ENCODE measurements at places on chromosomes 7 and 10.

DNA sequence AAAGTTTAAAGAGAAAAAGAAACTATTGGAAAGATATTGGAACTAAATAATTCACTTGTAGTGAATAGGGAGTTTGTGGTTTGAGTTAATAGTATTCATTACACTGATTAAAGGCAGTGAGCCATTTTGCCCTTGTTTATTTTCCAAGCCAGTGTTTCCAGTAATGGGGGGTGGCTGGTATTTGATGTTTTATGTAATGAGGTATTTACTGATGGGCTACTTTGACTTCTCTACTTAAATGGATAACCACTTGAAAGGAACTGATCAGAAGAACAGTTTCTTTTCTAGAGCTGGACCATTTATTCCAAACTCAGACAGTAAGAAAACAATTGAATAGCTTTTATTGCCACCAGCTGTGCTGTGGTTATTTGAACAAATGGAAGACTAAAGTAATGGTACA, 227.0 kb upstream of the HDAC9 start:
- no peak for DNase-seq

DNA sequence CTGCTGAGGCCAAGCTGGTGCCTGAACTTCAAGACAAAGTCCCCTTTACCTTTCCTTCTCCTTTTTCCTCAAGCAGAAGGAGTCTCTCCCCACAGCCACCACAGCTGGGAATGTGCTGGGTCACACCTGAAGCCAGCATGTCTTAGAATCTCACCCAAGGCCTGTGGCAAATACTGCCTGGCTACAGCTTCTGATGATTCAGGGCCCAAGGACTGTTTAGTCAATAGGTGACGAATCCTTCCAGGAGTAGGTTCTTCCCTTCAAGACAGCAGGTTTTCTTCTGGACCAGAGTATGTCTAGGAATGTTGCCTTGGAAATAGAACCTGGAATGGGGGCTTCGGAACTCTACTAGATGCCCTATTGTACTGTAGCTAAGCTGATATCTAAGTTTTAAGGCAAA, 374.6 kb downstream of the KIF20B start:
- DNase-seq, result no peak

DNA sequence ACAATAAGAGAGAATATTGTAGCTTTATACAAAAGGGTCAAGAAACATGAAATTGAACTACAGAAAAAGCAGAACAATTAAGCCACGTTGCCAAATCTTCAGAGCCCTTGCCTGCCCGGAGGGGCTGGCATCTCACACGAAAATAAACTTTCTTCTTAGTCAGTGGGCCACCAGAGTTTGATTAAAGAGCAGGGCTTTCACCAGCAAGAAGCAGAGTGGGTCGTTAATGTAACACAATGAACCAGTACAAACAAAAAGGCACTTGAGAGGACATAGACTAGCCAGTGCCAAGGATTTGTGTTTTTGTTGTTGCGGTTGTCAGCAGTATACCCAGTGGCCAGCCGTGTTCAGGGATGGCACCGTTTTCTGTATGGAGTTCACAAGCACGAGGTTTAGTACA, 155.4 kb downstream of the NRP1 start:
- DNase-seq, result no peak

- DNase-seq, result no peak
Measured at GRCh38 chr7:16634271-16634738, 11.2 kb downstream of the ANKMY2 start.

DNA sequence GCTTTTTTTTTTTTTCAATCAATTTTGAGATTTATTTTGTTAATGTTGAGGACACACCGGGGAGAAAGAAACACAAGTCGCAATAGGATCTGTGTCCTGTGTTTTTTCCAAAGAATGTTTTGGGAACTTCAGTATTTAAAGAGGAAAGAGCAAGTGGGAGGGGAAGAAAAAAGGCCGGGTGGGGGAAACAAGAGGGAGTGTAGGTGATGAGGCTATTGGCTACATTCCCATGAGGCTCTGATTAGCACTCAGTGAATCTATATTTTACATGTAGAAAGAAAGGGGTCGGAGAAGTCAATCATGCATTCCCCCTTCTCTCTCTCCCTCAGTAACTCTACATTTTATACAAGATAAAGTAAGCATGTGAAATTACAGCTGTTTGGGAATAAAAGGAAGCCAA, 4.1 kb downstream of the ZNF680 start:
- no peak for DNase-seq

GRCh38 chr10:5996696-5997095, 19.4 kb upstream of the IL15RA start:
- DNase-seq, result no peak

DNA sequence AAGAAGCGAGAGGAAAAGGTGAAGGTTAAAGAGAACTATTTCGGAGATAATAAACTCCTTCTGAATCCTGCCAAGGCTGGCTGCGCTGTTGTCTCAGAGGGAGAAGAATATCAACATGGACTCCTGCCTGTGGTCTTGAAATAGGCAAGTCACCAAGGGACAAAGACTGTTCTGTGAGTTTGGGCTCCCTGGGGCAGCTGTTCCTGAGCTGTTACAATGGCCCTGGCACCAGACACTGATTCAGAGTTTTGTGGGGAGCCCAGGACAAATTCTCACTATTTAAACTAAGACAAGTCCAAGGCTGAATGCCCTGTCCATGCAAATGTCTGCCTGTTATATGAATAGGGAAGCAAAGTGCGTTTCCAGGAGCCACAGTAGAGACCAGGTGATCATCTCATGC, 81.4 kb downstream of the PRPF18 start:
- no peak for DNase-seq

GRCh38 chr10:58998924-58999713, 177.3 kb upstream of the PHYHIPL start:
- DNase-seq, result no peak

- DNase-seq, result no peak
Measured at GRCh38 chr10:28790146-28790545, 112.8 kb downstream of the BAMBI start.

- no peak for DNase-seq
Measured at GRCh38 chr7:2326951-2327350, 12.7 kb upstream of the SNX8 start.

GRCh38 chr10:122847782-122848604, 2.3 kb upstream of the CUZD1 start:
- DNase-seq, result no peak

DNA sequence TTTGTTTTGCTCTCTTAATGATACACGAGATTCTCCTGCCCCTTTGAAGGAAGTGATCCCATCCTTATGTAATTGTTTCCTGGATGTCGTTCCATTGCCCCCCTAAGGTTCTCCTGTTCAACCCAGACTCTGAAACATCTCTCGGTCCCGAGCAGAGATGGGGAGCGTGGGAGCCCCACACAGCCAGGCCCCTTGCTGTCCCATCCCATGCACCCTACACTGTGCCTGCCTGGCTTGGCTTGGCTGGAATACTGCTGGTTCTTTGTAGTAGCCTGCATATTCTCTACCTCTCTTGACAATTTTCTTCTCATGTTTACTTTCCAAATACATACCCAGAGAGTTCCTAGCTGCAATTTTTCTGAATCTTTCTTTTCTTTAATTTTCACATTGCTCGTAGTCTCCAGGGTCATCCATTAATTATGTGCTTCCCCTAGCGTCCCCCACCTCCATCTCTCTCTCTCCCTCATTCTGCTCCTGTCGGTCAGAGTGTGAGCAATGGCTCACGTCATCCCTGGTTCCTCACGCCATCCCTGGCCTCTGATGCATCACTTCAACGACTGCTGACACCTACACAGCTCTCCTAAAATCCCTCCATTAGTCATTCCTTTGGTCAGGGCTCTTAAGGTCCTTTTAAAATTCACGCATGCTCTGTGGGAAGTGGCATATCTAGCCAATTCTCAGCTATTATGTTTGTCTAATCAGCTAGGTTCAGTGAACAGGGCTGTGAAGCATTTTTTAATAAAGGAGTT, 32.5 kb upstream of the GPR158 start:
- DNase-seq, result no peak

DNA sequence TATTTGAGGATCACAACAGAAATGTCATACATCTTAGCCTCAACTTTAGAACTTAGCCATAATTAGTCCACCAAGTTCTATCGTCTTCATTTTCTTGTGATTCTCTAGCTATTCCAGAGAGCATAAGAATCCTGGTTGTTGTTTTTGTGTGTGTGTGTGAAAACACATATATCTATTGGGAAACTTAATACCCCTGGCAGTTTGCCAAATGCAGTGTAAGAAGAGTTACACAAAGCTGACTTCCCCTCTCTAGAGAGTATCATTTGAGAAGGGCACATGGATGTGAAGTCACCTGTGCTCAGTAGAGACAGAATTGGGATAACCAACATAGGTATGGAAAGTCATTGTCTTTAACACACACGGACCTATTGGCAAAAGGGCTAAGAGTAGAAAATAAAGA, 19.3 kb downstream of the FOXI2 start:
- DNase-seq, result no peak

DNA sequence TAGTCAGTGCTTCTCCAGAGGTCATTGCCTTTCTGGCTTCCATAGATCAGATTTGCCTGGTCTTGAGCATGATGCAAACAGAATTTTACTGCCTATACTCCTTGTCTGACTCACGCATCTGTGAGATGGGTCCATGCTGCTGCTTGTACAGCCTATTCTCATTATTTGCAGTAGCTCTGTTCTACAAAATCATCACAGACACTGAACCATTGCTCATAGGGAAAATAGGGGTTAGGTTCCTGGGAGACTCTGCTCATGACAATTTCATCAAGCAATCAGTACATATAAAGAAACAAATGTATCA, 7.4 kb upstream of the CREB3L2 start:
- DNase-seq, result no peak

DNA sequence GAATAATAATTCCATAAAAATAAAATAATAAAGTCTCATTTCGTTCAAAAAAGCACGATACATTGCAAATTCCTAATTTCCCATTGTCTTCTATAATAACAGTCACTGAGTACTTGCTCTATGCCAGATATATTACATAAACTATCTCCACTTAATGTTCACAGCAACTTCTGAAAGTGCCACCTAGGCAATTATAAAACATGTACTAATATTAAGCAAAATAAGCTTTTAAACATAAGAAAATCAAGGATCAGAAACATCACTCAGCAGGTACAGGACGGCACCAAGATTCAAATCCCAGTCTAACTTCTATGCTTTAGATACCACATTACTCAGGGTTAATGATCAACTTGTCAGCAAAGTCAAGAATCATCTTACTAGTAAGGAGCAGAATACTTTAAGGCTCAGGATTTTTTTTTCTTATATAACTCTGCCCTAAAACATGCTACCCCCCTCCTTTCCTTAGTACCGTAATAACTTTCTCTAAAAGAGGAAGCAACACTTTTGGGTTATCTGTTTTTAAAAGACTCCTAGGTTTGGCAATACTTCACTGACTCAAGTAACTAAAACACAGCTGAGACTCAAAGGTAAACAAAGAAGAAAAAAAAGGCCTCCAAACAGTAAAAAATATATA, 51.3 kb downstream of the USP6NL start:
- DNase-seq, result no peak

- DNase-seq, result no peak
Measured at GRCh38 chr10:99435986-99436638, 5.7 kb upstream of the GOT1 start.

GRCh38 chr10:97048649-97049427, 136.9 kb downstream of the SLIT1 start:
- DNase-seq, result no peak

DNA sequence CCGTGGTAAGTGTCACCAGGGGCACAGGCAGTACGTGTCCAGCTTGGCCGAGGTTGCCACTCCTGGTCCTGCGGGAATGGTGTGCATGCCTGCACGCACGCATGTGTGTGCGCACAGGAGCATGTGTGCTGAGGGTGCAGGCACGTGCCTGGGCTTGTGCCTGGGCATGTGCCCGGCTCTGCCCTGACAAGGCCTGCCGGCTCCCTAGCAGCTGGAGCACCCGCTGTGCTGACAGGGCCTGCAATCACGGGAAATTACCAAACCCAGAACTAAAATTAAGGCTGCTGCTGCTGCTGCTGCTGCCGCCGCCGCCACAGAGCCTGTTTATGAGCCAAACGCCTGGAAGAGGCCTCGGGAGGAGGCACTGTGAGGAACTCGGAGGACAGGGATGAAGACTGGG, 28.7 kb downstream of the GHRHR start:
- no peak for DNase-seq

DNA sequence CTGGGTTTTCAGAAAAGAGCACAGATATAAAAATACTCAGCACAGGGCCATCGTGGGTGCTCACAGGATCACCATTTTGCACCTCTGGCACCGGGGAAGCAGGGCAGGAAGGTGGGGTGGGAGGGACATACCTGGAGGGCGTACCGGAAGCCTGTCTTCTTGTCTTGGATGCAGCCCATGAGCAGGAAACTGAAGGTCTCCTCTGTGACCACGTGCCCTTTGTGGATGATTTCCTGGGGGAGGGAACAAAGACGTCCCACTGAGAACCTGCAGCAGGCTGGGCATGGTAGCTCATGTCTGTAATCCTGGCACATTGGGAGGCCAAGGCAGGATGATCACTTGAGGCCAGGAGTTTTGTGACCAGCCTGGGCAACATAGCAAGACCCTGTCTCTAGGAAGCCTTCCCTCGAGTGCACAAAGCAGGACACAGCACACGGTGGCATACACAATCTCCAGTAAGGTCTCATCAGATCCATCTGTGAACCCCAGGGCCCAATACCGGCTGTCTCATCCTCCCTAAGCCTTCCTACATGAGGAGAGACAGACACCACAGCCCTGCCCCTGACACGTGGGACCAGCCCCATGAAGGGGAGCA, 9.5 kb downstream of the PTCD1 start:
- DNase-seq, result no peak

DNA sequence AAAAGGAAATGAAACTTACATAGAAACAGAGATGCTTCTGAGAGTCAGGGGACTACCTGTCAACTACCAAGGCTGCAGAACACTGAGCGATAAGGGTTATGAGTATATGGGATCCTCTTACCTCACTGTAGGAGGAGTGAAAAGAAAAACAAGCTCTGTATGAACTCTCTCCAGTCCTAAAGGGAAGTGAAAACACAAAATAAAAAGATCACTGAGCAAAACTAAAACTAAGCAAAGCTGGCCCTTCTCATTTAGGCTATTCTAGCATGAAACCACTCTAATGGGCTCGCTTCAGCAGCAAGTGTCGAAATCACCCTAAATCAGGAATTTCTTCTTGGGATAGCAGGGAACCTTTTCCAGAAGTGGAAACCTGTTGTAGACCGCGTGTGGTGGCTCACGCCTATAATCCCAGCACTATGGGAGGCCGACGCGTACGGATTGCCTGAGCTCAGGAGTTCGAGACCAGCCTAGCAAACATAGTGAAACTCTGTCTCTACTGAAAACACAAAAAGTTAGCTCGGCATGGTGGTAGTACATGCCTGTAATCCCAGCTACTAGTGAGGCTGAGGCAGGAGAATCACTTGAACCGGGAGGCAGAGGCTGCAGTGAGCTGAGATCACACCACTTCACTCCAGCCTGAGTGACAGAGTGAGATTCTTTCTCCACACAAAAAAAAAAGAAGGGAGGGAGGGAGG, 27.0 kb downstream of the DCLRE1C start:
- no peak for DNase-seq

- no peak for DNase-seq
Measured at GRCh38 chr7:88492153-88492552, 185.5 kb upstream of the STEAP4 start.
